ENCODE measurements at places on chromosomes 3 and 15.
A peak's percentile ranks its signal among the peaks of the same experiment; 100 is the strongest.

- no peak for DNase-seq
Observed at GRCh38 chr3:151620071-151620470, 113.7 kb upstream of the AADACL2 start.

- no peak for DNase-seq
Observed at GRCh38 chr3:186121968-186122367, 13.1 kb upstream of the ETV5 start.

DNA sequence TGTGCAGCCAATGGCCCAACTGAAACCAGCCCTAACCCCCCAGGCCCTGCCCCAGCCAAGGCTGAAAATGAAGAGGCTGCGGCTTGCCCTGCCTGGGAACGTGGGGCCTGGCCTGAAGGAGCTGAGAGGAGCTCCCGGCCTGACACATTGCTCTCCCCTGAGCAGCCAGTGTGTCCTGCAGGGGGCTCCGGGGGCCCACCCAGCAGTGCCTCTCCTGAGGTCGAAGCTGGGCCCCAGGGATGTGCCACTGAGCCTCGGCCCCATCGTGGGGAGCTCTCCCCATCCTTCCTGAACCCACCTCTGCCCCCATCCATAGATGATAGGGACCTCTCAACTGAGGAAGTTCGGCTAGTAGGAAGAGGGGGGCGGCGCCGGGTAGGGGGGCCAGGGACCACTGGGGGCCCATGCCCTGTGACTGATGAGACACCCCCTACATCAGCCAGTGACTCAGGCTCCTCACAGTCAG, 11.2 kb downstream of the MAP1A start:
- no peak for DNase-seq

DNA sequence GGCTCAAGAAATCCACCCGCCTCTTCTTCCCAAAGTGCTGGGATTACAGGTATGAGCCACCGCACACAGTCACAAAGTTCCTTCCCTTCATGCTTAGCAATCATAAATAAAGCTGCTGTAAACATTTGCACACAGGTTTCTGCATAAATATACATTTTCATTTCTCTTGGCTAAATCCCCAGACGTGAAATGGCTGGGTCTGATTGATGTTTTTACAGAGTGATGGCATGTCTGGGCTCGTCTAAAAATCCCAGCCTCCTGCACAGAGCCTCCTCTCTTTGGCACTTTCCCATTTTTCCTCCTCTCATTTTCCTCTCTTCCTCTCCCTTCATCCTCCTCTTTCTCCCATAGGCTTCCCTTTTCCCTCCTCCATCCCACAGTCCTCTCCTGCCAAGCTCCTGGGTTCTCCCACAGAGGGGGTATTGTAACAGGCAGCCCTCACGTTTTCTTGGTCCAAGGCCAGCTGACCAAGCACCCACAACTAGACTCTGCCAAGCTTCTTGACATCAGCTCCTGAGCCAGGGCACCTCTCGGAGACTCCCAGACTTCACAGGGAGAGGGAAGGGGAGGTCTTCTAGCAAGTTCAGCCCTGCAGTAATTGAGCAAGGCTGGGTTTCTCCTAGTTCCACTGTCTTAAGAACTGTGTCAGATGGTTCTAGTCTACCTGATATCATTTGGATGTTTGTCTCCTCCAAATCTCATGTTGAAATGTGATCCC, 10.5 kb upstream of the PLA2G4E start:
- DNase-seq = no peak

DNA sequence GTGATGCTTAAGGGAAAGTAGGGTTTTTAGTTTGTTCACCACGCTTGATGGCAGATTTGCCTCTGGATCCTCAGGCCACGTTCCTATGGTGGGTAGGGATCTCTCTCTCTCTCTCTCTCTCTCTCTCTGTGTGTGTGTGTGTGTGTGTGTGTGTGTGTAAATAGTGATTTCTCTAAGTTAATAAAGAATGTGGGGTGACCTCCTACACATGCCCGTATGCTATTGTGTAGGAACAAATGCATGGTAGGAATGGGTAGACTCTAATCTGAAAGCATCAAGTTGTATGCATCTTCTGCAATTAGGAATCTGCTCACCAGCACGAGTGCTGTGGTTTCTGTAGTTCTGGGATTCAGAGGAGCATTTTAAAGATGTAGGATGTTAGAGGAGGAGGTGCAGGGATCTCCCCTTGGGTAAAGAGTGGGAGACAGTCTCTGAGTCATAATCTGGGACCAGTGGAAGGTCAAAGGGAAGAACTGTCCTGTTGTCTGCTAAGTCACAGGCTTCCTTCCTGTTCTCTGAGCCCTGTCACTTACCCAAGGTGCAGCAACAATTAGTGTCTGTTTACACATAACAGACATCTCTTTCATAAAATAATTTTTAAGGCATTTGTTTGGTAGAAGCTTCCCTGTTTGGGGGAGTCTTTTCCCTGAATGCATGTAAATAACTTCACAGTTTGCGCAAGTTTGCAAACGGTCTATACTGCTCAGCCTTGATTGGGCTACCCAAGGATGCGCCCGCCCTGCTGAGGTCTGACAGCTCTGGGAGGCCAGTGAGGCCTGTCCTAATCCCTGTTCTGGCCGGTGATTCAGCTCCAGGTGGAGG, 139.8 kb downstream of the IGF1R start:
- DNase-seq = no peak

GRCh38 chr3:99269606-99270351, 368.3 kb upstream of the DCBLD2 start:
- no peak for DNase-seq

DNA sequence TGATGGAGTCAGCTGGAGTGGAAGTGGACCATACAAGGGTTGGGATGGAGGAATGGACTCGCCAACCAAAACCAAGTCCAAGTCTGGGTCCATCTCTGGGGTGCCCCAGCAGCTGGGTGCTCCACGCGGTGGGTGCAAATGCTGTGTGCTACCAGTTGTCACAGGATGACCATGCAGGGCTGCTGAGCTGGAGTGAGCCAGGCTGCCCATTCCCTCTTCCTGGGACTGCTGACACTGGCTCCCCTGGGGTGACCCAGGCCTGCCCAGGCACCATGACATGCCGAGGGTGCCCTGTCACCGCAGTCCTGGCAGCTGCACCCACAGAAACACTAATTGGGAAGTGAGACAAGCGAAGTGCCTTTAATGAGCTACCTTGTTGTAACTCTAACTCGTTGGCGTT, 140.2 kb downstream of the TPRA1 start:
- DNase-seq = no peak

- DNase-seq = no peak
Observed at GRCh38 chr15:38475361-38475760, 21.4 kb downstream of the FAM98B start.

DNA sequence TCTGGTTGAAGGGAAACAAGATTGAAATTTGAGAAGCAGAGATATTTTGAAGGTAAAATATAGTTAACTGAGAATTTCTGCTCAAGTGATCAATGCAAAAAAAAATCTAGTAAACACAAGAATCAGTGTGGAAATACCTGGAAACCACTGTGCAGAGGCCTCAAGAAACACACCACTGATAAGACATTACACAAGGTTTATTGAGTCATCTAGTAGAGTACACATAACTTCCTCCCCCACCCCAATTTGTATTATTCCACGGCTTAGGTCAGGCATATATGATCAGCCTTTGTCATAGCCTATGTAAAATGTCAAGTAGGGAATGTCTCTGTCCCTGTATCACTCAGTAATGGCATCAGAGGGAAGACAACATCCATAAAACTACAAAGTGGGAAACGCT, 447.8 kb upstream of the BCHE start:
- no peak for DNase-seq

- DNase-seq = no peak
Observed at GRCh38 chr3:176574786-176575185, 622.5 kb downstream of the TBL1XR1 start.

GRCh38 chr3:8501371-8502131, at the start of gene LMCD1:
TSS of gene LMCD1 (plus strand) at chr3:8501823. CDS start at chr3:8501939, 116 bp downstream.
- DNase-seq = peak; percentile 90

GRCh38 chr3:110164632-110165369, 827.5 kb upstream of the DPPA4 start:
- DNase-seq = no peak

GRCh38 chr3:50136714-50137405, 18.3 kb upstream of the SEMA3F start:
- DNase-seq = no peak

- no peak for DNase-seq
Observed at GRCh38 chr15:39061952-39062464, 497.4 kb upstream of the RASGRP1 start.

- DNase-seq = no peak
Observed at GRCh38 chr15:80155001-80155377, 2.2 kb downstream of the FAH start.

- DNase-seq = no peak
Observed at GRCh38 chr3:129689036-129689435, 82.6 kb upstream of the PLXND1 start.

- DNase-seq = no peak
Observed at GRCh38 chr3:177481329-177481728, 284.0 kb upstream of the TBL1XR1 start.

DNA sequence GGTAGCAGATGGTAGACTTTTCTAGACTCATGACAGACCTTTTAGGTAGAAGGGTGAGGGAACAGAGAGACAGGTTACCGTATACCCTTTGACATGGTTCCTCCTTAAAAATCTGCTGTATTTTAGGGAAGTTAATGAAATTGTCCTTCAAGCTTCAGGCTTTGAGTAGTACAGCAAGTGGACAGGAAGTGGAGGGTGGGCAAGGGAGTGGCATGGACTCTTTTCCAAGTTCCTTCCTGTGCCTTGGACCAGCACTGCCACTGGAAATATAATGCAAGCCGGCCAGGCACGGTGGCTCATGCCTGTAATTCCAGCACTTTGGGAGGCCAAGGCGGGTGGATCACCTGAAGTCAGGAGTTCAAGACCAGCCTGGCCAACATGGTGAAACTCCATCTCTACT, 156.1 kb upstream of the LRRFIP2 start:
- DNase-seq = no peak

DNA sequence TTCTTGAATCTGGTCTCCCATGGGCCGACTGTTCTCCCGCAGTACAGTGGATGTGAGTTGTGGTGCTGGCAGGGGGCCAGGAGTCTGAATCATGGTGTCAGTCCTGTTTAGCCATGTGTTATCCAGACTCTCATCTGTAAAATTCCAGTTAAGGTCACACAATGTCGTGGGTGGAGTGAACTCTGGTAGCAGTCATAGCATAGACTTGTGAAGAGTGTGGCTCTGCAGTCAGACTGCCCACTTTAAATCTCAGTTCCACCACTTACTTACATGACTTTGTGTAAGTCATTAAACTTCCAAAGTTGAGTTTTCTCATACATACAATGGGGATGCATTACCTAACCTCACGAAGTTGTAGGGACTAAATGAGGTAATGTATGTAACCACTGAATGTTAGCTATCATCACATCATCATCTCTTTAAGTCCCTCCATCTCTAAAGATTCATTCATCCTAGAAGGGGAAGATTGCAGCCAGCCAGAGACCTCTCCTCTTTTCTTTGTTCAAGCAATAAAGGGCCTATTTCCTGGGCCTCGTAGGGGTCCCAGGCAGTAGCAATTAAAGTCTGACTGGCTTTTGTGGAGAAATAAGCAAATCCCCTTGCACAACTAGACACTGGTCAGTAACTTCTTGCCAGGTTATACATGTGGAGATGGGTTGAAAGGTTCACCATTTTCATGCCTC, 93.9 kb downstream of the PCCB start:
- no peak for DNase-seq

GRCh38 chr3:128496019-128496601, 3.1 kb upstream of the GATA2 start:
- DNase-seq = no peak

GRCh38 chr15:28887339-28888174, 1.8 kb downstream of the APBA2 start:
- no peak for DNase-seq

- no peak for DNase-seq
Observed at GRCh38 chr3:123683505-123684154, 98.8 kb upstream of the HACD2 start.

- DNase-seq = no peak
Observed at GRCh38 chr3:120824613-120825012, 82.1 kb downstream of the GTF2E1 start.

- peak; percentile 73 for DNase-seq
Observed at GRCh38 chr3:105836533-105836932, 32.3 kb downstream of the CBLB start.

DNA sequence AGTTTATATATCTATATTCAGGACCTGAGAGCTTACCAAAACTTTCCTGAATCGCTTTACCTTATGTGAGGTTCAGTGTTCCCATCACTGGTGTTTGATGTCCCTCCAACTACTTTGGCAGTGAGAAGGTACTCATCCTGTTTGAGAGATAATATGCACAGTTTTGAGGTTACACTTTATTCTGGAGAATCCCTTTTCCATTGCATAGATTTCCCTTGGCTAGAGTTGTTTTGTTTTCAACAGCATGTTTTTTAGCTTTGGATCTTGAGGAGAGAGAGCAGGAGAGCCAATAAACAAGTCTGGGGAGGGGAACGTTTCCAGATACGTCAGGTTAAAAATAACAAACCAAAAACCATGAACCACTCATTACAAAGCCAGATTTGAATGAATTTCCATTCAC, 33.6 kb downstream of the CD200 start:
- no peak for DNase-seq

- no peak for DNase-seq
Observed at GRCh38 chr3:107589454-107589853, 66.7 kb downstream of the BBX start.

- no peak for DNase-seq
Observed at GRCh38 chr15:92578096-92578835, 77.3 kb downstream of the FAM174B start.

GRCh38 chr3:120495809-120496208, 45.0 kb upstream of the FSTL1 start:
- no peak for DNase-seq

DNA sequence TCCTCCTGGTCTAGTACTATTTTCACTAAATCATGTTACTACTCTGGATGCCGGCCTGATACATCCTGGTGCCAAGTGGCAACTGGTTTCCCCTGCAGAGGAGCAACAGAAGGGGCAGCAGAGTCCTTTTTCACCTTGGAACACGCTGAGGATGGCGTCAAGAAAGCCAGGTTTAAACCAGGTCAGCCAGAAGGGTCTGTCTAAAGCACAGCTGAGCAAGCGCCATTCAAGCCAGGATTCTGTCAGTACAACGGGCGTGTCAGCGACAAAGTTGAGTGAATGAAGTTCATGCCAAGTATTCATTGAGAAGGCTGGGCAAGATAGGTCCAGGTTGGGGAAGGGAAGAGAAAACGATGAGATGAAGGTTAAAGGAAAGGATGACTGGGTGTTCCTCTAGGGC, 88.2 kb downstream of the FBN1 start:
- no peak for DNase-seq

DNA sequence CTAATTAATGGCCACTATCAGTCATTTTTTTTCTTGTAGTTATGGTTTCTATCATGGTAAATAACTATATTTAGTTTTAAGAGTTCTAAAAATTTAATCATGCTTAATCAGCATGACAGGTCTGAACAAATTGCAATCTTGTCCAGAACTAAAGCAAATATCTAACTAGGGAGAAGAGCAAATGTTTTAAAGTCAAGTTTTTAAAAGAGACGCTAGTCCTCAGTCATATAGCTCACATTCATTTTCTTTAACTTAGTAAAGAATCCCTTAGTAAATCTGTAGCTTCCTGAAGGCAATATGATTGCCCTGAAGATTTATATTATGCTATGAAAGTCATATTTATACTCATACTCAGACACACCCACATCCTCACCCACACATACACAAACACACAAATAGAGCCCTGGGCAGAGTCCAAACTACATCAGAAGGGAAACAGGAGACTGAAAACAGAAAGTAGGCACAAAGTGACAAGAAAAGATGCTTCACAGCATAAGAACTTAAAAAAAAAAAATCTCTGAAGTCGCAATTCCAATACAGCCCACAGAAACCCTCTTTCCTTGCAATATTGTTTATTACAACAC, 1149.1 kb downstream of the SI start:
- DNase-seq = no peak

- DNase-seq = no peak
Observed at GRCh38 chr3:171646357-171647133, 163.7 kb downstream of the PLD1 start.
